ENCODE measurements at places on chromosomes 16 and 17. TPM values are rescaled to one million over a fixed set of nuclear protein-coding genes. Genes with fewer than 3 reads are reported as not detected.

CORO7 gene
- 34.9 TPM for total RNA-seq

SLC5A10 gene
- not detected for total RNA-seq

TBC1D3K gene
- not detected for total RNA-seq

PHKG2 gene
- 8.9 TPM for total RNA-seq

FNDC8 gene
- not detected for total RNA-seq

KRT36 gene
- total RNA-seq = not detected

PIP4K2B gene
- 23.1 TPM for total RNA-seq

CDK3 gene
- 0.22 TPM for total RNA-seq

OR3A2 gene
- not detected for total RNA-seq

GAS2L2 gene
- total RNA-seq = under 0.01 TPM

ARHGAP44 gene
- total RNA-seq = 0.22 TPM

GRCh38 chr17:2055292-2056205 lies 646 bp downstream of the HIC1 start:
- DNase-seq = peak; percentile 71

GRCh38 chr16:29810699-29811169 lies 1.3 kb upstream of the PRRT2 start:
- DNase-seq = no peak

- peak; percentile 44 for DNase-seq
Observed at GRCh38 chr16:49663081-49664065, 192.5 kb downstream of the ZNF423 start.

- peak; percentile 14 for DNase-seq
Observed at GRCh38 chr17:51258756-51259563, 889 bp downstream of the MBTD1 start.

- DNase-seq = peak; percentile 21
Observed at GRCh38 chr16:74999219-74999608, 390 bp downstream of the ZNRF1 start.

DNA sequence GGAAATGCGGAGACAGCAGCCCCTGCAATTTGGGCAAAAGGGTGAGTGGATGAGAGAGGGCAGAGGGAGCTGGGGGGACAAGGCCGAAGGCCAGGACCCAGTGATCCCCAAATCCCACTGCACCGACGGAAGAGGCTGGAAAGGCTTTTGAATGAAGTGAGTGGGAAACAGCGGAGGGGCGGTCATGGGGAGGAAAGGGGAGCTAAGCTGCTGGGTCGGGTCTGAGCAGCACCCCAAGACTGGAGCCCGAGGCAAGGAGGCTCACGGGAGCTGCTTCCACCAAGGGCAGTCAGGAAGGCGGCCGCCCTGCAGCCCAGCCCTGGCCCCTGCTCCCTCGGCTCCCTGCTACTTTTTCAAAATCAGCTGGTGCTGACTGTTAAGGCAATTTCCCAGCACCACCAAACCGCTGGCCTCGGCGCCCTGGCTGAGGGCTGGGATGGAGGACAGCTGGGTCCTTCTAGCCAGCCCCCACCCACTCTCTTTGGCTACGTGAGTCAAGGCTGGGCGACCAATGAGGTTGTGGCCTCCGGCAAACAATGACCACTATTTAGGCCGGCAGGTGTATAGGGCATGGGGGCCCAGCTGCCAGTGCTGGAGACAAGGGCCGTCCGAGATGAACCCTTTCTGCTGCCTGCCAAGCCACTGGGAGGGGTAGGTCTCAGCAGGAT lies 507 bp downstream of the SERPINF1 start:
- DNase-seq = no peak

DNA sequence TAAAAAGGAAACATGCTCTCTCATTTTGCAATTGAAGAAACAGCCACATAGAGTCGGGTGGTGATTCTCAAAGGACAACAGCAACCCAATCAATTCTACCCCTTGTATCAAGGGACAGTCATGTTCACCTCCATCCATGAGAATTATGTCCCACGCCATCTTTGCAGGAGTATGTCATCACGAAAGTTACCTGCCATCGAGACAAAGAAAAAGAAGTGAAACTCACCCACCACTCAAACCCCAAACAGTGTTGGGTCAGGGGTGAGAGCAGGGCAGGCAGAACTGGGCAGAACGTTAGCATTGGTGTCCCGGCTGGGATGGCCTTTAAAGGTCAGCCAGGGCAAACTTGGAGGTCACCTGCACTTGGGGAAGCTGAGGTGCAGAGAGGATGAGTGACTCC lies 24.2 kb upstream of the HNF1B start:
- no peak for DNase-seq

DNA sequence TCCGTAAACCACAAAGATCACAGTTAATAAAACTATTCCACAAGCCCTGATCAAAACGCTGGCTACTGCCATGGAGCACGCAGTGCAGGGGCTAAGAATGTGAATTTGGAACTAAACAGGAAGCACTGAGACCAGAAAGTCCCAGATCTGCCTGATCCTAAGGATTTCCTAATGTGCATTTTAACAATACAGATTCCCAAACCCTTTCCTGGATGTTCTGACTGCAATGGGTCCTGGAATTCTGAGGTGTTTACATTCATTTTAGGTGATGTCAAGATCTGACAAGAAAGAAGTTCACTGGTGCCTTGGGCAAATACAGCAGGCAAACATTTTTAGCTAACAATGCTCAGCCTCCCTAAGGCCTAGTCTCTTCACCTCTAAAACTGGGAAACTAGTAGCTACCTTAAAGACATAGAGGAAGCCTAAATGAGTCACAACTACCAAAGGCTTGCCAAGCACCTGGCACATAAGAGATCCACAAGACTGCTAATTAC lies 10.3 kb downstream of the NSMCE1 start:
- peak; percentile 32 for DNase-seq

GRCh38 chr17:1197379-1197778 lies 17.6 kb upstream of the ABR start:
- no peak for DNase-seq

- peak; percentile 8 for DNase-seq
Observed at GRCh38 chr17:48024149-48025039, 13.2 kb downstream of the COPZ2 start.

- DNase-seq = no peak
Observed at GRCh38 chr17:50882851-50883250, 16.7 kb upstream of the TOB1 start.

DNA sequence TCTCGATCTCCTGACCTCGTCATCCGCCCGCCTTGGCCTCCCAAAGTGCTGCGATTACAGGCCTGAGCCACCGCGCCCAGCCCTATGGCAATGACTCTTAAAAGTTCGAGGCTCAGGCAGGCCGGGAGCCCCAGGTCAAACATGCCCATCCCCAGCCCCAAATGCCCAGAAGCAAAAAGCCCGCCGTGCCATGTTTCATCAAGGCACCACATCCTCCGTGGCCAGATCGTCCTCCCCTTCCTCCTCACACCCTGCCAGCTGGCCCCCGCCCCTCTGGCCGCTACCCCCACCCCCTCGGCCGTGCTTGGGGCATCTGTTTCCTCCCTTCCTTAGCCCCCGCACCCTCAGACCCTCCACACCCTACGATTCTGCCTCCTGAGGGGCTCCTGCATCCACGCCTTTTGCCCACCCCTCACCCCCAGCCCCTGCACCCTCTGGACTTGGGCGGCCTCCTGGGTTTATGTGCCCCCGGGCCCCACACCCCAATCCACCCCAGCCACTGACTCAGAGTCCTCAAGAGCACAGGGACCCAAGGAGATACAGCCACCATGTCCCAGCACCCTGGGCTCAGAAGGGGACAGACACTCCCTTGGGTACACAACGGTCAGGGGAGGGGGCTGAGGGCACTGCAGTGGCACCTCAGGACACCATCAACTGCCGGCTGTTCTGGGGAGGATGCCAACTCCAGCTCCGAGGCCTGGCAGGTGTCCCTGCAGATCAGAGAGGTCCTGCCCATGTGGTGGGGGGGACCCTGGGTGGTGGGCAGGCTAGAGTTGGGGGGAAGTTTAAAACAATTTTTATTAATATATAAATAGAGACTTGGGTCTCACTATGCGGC lies 7.1 kb downstream of the CTRB1 start:
- DNase-seq = peak; percentile 38

DNA sequence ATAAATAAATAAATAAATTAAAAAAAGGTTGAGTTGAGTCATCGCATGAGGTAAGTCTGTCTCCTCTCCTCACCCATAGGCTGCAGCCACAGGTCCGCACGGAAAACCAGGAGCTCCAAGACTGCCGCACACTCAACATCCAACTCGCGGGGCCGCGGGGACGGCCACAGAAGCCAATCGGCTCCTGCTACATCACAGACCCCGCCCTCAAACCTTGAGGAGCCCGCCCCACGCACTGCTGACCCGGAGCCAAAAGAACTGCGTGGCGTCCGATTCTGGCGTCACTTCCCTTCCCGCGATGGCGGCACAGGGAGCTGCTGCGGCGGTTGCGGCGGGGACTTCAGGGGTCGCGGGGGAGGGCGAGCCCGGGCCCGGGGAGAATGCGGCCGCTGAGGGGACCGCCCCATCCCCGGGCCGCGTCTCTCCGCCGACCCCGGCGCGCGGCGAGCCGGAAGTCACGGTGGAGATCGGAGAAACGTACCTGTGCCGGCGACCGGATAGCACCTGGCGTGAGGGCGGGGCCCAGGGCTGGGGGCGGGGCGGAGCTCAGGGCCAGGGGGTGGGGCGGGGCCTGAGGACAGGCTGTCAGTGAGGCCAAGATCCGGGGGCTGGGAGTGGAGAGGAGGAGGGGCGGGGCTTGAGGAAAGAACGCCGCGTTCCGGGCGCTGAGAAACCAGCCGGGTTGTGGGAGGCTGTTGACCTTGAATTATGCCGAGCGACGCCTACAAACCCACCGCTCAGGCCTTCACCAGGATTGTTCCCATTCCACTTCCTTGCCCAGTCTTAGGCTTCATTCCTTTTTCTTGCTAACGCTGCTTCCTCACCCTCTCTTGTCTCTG lies at the start of gene KAT8:
KAT8 (plus strand) TSS at position 281 of the 839 bp plus-strand sequence; CDS start at position 299, 18 bp downstream.
- peak; percentile 98 for DNase-seq

GRCh38 chr16:68358951-68359350 lies 48.1 kb downstream of the PRMT7 start:
- no peak for DNase-seq

DNA sequence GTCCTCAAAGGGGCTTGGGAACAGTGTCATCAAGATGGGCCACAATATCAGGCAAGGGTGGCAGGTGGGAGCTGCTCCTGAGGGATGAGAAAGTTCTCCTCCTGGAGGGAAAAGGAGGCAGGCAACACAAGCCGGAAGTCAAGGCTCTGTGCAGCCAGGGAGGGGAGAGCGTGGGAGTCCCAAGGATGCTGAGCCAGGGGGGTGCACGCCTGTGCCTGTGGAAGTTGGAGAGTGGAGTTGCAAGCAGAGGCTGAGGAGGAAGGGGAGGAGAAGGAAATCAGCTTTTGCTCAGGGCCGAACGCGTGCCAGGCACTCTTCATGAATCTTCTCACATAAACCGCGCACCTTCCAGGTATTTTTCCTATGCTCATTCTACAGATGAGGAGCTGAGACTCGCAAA lies 7.4 kb upstream of the SLC13A2 start:
- DNase-seq = no peak

DNA sequence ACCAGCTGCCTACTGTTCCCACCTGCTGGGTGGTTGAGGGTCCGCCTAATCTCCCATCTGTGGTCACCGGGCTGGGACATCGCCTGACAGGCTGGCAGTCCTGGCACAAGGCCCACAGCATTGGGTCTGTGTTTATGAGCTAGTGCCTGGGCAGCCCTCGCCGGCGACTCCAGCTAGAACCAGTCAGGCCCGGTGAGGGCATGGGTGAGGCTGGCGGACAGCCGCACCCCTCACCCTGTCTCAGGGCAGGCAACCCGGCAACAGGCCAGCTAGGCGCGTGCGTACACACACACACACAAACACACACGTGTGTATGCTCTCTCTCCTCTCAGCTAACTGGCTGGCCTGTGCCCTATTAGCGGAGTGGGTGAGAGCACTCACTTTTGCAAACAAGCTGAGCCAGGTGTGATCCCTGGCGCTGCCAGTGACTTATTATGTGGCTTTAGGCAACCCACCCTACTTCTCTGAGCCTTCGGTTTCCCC lies 10.4 kb downstream of the HSD11B2 start:
- no peak for DNase-seq

DNA sequence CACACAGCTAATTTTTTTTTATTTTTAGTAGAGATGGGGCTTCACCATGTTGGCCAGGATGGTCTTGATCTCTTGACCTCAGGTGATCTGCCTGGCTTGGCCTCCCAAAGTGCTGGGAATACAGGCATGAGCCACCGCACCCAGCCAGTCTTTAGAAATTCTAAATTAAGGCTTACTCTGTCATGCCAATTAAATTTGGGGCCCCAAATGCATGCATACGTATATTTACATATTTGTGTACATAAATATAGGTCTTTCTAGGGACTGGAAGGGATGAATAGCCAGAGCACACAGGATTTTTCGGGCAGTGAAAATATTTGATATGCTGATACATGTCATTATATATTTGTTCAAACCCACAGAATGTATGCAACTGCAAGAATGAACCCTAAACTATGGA lies 105.1 kb downstream of the BCAS3 start:
- DNase-seq = no peak

DNA sequence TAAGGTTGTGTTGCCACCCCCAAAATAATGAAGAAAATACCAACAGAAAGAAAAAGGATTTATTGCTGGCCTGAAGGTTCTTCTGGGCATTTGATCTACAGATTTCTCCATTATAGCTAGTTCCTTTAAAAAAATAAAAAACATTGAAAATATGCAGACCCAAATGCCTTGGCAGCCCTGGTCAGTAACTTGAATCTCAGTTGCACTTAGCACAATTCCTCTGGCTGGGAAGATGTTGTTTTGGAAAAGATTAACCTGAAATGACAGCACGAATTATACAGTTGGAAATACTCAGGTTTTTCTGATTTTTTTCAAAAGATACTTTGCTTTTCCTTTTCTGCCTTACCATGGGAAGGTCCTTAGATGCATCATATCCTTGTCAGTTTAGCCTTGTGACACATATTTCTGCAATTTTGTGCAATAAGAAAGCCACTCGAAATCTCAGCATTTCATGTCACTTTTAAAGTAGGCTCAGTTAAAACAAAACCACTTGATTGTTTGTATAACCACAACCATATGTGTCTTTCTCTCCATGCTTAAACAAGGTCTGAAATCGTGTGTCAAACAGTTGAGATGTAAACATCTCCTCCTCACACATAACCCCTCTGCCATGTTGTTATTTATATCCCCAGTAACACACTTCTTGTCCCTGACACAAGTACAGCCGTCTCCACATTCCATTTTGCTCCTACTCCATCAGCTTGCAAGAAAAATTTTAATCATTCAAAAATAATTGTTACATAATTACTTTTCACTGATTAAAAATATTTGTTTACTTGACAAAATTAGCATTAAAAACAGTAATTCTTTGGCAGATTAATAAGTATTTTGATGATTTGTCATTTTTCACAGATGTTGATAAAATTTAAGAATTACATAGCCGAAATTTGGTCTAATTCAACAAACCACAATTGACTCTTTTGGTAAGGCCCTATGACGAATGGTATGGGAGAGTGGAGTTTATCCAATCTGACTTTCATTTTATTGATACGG lies 61.1 kb downstream of the SIAH1 start:
- no peak for DNase-seq

- DNase-seq = peak; percentile 14
Observed at GRCh38 chr16:88289968-88290401, 92.8 kb upstream of the ZNF469 start.

All from lung microvascular endothelial cell (primary cell).